ENCODE measurements at places on chromosomes 11 and 22.

GRCh38 chr11:95338430-95338991, 107.5 kb upstream of the SESN3 start:
- no peak for DNase-seq

DNA sequence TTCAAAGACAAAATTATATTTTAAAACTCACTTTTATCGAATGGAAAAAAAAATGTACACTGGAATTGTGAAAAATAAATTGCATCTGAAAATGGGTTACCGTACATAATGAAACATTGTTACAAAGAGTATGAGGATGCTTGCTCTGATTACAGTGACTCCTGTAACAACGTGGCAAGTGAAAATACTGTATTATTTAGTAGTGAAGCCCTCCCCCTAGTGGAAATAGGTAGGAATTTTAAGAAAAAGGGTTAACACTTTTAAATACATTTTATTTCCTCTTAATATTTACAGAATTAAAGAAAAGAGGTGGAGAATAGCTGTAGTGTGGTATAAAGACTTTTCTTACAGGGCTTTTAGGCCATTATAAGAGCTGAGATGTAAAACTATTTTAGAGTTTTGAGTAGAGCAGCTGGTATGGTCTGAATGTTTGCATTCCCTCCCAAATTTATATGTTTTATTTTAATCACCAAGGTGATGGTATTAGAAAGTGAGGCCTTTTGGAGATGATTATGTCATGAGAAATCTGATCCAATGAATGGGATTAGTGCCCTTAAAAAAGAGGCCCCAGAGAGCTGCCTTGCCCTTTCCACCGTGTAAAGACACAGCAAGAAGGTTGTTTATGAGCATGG, 25.2 kb downstream of the FAM76B start:
- no peak for DNase-seq

DNA sequence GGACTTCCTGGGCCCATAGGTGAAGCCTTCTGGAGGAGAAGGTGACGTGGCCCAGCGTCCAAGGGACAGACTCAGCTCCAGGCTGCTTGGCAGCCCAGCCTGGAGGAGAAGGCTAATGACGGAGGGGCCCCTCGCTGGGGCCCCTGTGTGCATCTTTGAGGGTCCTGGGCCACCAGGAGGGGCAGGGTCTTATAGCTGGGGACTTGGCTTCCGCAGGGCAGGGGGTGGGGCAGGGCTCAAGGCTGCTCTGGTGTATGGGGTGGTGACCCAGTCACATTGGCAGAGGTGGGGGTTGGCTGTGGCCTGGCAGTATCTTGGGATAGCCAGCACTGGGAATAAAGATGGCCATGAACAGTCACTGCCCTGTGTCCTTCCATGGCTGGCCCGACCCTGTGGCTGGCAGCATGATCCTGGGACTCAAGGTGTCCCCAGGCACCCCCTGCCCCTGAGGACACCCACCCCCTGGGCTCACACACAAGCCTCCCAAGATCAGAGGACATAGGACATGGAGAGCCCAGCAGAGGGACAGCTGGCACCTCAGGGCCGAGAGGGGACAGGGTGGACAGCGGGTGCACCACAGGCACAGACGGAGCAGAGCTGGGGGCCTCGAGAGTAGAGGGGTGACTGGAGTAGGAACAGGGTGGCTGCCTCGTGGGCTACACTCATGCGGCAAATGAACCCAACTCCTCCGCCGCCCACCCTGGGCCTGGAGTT, 10.1 kb downstream of the SIGIRR start:
- DNase-seq = no peak

DNA sequence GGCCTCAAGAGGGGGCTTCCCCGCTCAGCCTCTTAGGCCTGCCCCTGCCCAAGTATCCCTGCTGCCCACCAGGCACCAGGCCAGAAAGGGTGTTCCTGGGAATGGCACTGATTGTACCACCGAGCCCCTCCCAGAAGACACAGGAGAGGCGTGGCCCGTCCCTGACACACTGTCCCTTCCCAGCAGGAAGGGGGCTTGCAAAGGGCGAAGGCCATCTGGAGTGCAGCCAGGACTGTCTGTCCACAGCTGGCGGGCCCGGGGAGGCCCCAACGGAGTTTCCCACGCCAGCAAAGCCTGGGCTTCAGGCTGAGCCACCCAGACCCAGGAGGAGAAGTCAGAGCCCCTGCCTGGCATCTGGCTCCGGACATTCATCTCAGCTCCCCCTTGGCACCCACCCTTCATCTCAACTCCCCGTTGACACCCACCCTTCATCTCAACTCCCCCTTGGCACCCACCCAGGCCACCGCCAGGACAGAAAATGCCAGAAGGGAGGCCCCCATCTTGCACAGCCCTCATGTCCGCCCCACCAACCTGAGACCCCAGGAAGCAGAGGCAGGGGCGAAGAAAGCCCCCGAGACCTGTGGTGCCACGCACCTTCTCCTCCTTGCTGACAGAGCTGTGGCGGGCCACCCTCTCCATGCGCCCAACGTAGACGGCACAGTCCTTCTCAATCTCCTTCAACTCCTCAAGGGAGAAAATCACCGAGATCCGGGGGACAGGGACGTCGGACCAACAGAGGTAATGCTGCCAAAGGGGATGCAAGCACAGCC, 19.4 kb downstream of the TUBGCP6 start:
- no peak for DNase-seq

GRCh38 chr22:23284504-23285033, 104.3 kb downstream of the BCR start:
- no peak for DNase-seq
